ENCODE measurements at places on chromosomes 6 and 20.

DNA sequence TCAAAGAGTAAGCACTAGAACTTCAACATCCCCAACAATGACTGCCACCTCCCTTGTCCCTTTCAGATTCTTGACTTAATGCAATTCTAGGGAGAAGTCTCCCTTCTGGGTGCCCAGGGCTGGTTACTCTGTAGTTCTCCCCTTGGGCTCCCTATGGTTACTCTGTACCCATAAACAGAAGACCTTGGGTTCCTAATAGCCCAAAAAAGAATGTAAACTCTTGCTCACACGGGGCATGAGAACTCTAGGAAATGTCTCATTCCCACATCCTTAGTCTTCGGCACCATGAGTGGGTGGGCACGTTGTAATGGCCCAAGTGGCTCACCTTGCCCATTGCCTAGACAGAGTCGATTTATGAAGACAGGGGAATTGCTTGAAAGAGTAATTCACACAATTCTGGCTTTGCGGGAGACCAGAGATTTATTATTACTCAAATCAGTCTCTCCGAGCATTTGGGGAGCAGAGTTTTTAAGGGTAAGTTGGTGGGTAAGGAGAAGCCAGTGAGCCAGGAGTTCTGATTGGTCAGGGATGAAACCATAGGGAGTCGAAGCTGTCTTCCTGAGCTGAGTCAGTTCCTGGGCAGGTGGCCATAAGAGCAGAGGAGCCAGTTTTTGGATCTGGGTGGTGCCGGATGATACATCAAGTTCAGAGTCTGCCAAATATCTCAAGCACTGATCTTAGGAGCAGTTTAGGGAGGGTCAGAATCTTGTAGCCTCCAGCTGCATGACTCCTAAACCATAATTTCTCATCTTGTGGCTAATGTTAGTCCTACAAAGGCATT lies 61.2 kb upstream of the SIRPG start:
- peak; percentile 58 for DNase-seq

GRCh38 chr6:25627001-25627400 lies 25.0 kb upstream of the SCGN start:
- no peak for DNase-seq

- DNase-seq = no peak
These were observed 14.7 kb downstream of the PABPC1L start for GRCh38 chr20:44924541-44924940.

GRCh38 chr20:21291026-21291425 lies 12.1 kb upstream of the XRN2 start:
- DNase-seq = no peak

GRCh38 chr6:158816329-158816728 lies 2.8 kb downstream of the EZR start:
- no peak for DNase-seq

- DNase-seq = peak; percentile 42
These were observed 73.0 kb upstream of the NHSL1 start for GRCh38 chr6:138572167-138572875.

DNA sequence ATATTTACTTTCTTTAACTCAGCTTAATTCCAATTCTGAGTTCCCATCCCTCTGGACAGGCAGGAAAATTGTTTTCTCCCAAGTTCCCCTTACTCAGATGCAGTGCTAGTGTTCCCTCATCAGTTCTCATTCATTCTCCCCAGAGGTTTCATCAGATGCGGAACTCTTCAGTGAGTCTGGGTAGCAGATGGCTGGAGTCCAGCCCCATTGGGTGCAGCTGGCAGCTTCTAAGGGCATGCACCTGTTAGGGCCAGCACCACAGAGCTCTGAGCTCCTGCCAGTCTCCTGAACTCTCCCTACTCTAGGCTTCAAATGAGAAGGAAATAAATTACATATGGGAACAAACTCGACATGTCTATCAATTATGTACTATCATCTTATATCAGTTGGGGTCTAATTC lies 76.6 kb downstream of the SOD2 start:
- no peak for DNase-seq

GRCh38 chr6:36111526-36111925 lies 18.8 kb upstream of the MAPK13 start:
- DNase-seq = no peak

DNA sequence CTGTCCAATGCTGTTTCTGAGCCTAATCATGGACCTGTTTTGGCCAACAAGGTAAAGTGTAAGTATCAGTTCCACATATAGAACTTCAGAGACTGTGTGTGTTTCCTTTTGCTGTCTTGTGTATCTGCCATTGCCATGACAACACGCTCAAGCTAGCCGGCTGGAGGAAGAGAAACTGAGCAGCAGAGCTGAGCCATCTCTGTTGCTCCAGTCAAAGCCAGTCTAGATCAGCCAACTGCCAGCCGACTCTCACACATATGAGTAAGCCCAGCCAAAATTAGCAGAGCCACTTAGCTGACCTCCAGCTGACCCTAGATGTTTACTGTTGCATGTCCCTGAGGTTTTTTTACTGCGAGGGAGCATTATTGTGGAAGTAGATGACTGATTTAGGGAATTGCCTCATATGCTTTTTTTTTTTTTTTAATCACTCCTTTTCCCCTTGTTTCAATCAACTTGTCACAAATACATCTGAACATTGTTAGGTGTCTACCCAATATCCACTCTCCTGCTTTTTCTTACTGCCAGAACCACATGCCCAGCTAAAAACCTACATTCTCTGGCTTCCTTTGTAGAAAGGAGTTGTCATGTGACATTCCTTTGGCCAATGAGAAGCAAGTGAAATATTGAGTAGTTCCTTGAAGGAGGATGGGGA lies 304.3 kb upstream of the SUPT3H start:
- no peak for DNase-seq

GRCh38 chr20:1397710-1398109 lies 4.9 kb upstream of the FKBP1A start:
- DNase-seq = no peak

GRCh38 chr6:159978291-159979135 lies 9.6 kb downstream of the IGF2R start:
- DNase-seq = no peak

DNA sequence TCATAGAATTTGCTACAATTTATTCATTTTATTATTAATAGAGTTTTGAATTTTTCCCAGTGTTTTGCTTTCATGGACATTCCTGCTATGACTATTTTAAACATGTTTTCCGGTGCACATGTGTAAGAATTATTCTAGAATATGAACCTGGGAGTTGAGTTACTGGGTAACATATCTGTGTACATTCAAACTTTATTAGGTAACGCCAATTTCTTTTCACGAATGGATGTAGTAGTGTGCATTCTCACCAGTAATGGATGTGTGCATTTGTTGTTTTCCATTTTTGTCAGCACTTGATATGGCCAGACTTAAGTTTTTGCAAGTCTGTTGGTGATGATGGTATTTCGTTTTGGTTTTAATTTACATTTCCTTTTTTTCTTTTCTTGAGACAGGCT lies 118.8 kb downstream of the CDKAL1 start:
- DNase-seq = no peak

- DNase-seq = no peak
These were observed 45.6 kb upstream of the IPCEF1 start for GRCh38 chr6:154402081-154402780.

Measured in fibroblast of skin of left biceps (primary cell).